Glomerular endothelial cell (primary cell): ENCODE measurements at places on chromosomes 13 and 19.

- no peak for DNase-seq
These were observed 648.8 kb upstream of the SPRY2 start for GRCh38 chr13:80989747-80990146.

DNA sequence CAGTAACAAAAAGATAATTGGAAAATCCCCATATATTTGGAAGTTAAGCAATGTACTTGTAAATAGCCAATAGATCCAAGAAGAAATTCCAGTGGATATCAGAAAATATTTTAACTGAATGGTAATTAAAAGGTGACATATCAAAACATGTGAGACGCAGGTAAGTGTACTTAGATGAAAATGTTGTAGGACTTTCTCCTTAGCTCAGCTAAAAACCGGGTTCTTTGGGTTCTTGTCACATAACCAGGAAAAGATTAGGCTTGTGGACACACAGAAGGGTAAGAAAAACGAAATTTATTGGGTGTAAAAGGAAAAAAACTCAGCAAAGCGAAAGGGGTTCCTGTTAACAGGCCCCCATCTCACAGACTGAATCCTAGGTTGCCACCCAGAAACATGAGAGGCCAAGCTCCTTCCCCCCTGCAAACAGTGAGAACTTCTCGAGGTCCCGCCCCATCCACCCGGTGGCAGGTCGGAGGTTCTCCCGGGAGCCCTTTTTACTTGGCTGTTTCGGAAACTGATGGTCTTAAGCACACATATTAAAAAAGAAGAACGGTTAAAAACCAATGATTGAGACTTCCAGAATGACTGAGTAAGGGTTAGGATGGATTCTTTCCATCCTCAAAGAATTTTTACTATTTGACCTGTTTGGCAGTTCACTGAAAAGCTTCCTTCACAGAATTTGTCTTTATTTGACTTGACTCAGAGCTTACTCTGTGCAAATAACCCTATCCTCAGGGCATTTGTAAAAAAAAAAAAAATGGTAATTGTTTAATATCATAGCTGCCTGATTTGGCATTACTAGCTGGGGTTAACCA is 3.1 kb upstream of the CCDC70 start:
- DNase-seq, result no peak

DNA sequence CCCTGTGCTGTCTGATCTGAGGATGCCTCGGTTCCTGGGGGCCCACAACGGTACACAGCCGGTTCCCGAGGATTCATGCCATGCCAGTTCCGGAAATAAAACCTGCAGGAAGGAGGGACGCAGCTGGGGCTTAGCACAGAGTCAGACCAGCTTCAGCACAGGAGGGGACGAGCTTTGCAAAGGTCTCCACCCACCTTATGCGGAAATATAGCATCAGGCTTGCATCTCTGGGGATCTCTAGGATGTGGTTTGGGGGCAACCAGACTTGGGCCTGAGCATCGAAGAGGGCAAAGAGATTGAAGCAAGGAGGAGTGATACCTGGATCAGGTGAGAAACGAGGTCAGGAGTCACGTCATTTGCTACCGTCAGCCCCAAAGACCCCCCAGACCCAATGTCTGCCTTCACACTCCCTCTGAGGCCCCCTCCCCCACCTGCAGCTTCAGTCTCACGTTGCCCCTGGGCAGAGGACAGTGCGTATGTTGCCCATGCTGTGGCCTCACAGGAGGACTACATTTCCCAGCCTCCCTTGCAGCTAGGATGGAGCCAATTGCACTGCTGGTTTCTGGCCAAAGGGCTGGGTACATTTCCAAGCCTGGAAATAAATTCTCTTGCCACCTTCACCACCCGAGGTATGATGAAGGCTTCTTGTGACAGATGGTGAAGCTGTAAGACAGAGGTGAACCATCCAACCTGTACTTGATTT is 12.1 kb downstream of the TYK2 start:
- DNase-seq, result no peak

- DNase-seq, result no peak
These were observed 15.2 kb upstream of the PAK4 start for GRCh38 chr19:39110263-39110967.
